Activated CD4-positive, alpha-beta memory T cell treated with anti-CD3 and anti-CD28 coated beads for 36 hours (primary cell): ENCODE measurements at places on chromosomes 4 and X.

DNA sequence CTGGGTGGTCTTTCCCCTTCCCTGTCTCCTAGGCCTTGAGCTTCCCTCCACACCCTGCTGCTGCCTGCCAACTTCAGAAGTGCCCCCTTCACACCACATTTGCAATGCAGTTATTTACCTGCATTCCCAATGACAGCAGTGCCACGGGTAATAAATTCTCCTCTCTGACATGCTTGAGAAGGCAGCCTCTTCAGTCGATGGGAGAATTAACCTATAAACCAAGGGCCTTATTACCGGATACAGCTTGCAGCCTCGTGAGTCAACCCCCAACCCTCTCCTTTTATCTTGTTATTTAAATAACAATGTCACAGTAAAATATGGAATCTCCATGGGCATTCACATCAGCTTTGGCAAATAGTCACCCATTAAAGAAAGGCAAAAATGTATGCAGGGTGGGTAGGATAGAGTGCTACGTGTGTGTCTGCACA lies 34.7 kb upstream of the LGI2 start:
- no peaks in the 10 kb centered on the region for H3K36me3 ChIP-seq
- DNase-seq, result no peak
- no peak overlapping the region for H3K27ac ChIP-seq
- no peak overlapping the region for H3K4me3 ChIP-seq
- peaks cover 13% of the 10 kb centered on the region for H3K27me3 ChIP-seq
- no peaks in the 10 kb centered on the region for H3K4me1 ChIP-seq

DNA sequence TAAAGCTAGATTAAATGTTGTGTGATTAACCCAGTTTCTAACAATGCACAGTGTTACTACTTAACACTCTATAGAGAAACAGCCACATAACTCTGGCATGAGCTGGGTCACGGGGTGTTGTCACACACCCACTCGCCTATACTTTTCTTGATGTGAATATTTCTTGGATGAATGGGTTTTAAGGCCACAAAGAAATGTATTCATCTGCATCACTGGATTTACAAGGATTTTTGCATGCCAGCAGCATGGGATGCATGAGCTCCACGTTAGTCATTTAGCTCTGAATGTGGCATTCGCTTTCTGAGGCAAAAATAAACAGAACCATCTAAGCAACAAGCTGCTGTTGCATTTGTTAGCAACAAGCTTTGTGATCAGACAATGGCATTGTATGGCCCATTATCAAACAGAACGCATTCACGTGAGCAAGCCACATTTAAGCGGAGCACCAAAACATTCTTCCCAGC lies 89.7 kb downstream of the LRP2BP start:
- H3K27me3 ChIP-seq, result no peaks in the 10 kb centered on the region
- no peak for DNase-seq
- H3K4me3 ChIP-seq, result no peak overlapping the region
- peaks cover 2% of the 10 kb centered on the region for H3K36me3 ChIP-seq
- no peak overlapping the region for H3K27ac ChIP-seq
- no peaks in the 10 kb centered on the region for H3K4me1 ChIP-seq

DNA sequence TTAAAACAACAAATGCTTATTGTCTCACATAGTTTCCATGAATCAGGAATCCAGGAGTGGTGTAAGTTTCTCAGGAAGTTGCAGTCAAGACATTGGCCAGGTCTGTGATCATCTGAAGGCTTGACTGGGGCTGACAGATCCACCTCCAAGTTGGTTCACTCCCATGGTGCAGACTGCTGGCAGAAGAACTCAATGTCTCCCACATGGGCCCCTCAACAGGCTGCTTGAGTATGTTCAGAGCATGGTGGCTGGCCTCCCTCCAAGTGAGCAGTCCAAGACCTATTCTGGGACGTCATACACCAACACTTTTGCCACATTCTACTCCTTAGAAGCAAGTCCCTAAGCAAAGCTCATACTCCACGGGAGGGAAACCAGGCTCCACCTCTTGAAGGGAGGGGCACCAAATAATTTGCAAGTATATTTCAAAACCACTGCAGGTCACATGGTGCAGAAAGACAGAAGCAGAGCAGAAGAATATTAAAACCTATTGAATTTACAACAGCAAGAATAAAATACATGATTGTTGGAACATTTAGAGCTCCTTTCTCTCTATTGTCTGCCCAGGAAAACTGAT lies 35.3 kb downstream of the LGI2 start:
- no peak overlapping the region for H3K4me3 ChIP-seq
- H3K27ac ChIP-seq, result no peak overlapping the region
- H3K4me1 ChIP-seq, result peaks cover 7% of the 10 kb centered on the region
- H3K27me3 ChIP-seq, result peaks cover 6% of the 10 kb centered on the region

- no peak for DNase-seq
- H3K27me3 ChIP-seq, result no peaks in the 10 kb centered on the region
- no peaks in the 10 kb centered on the region for H3K36me3 ChIP-seq
- H3K4me1 ChIP-seq, result no peaks in the 10 kb centered on the region
Observed at GRCh38 chr4:26719954-26720552, 136.2 kb downstream of the TBC1D19 start.

DNA sequence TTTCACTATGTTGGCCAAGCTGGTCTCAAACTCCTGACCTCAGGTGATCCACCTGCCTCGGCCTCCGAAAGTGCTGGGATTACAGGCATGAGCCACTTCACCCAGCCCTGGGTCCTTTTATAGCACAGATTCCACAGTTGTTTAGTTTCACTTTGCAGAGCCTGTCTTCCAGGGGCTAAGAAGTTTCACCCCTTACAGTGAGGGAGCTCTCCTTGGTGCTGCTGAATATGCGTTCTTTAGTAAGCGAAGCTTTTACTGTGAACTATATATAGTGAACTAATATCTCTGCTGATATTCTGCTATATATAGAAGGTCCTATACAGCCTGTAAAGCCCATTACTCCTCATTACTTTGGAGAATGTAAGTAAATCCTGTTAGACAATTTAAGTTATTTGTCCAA lies 4.2 kb downstream of the TCEAL6 start:
- no peak for DNase-seq
- H3K27me3 ChIP-seq, result peaks cover 18% of the 10 kb centered on the region
- H3K27ac ChIP-seq, result no peak overlapping the region
- H3K4me1 ChIP-seq, result peaks cover 2% of the 10 kb centered on the region

GRCh38 chr4:162706632-162707031 lies 460.1 kb downstream of the NAF1 start:
- H3K27ac ChIP-seq, result no peak overlapping the region
- no peak overlapping the region for H3K4me3 ChIP-seq
- no peak for DNase-seq
- H3K4me1 ChIP-seq, result no peaks in the 10 kb centered on the region
- H3K27me3 ChIP-seq, result no peaks in the 10 kb centered on the region

GRCh38 chr4:123024710-123025109 lies 102.3 kb upstream of the NUDT6 start:
- H3K27ac ChIP-seq, result no peak overlapping the region
- no peak for DNase-seq
- H3K36me3 ChIP-seq, result peaks cover 25% of the 10 kb centered on the region
- peaks cover 4% of the 10 kb centered on the region for H3K4me1 ChIP-seq

- H3K36me3 ChIP-seq, result peaks cover 11% of the 10 kb centered on the region
- H3K27me3 ChIP-seq, result no peaks in the 10 kb centered on the region
- DNase-seq, result no peak
- H3K4me1 ChIP-seq, result no peaks in the 10 kb centered on the region
- H3K27ac ChIP-seq, result no peak overlapping the region
Observed at GRCh38 chr4:1746919-1747602, 25.7 kb downstream of the TACC3 start.

DNA sequence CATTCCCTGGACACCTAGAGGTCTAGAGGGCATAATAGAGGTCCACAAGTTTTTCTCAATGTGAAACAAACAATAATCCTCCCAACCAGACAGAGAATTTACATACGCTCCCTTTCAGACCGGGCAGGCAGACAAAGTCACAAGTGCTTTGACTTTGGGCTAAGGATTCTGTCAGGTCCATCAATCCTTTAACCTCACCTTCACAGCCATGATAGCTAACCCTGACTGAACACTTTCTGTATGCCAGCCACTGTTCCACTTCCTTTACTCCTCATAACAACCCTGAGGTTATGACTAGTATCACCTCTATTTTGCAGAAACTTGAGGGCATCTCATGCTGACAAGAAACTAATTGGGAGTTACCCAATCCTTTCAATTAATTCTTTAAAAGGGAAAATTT lies 118.8 kb upstream of the AFF2 start:
- H3K4me1 ChIP-seq, result peaks cover 34% of the 10 kb centered on the region
- peak overlapping the region; percentile 64 for H3K4me3 ChIP-seq
- H3K36me3 ChIP-seq, result no peaks in the 10 kb centered on the region
- H3K27ac ChIP-seq, result peak overlapping the region; percentile 87

- no peak overlapping the region for H3K27ac ChIP-seq
- no peak overlapping the region for H3K4me3 ChIP-seq
- no peak for DNase-seq
- H3K4me1 ChIP-seq, result peaks cover 10% of the 10 kb centered on the region
- peaks cover 17% of the 10 kb centered on the region for H3K36me3 ChIP-seq
Observed at GRCh38 chr4:148184922-148185321, 257.3 kb downstream of the NR3C2 start.

- peaks cover 6% of the 10 kb centered on the region for H3K4me1 ChIP-seq
- H3K27ac ChIP-seq, result no peak overlapping the region
- no peak overlapping the region for H3K4me3 ChIP-seq
- H3K36me3 ChIP-seq, result peaks cover 28% of the 10 kb centered on the region
- no peaks in the 10 kb centered on the region for H3K27me3 ChIP-seq
Observed at GRCh38 chr4:39850727-39851126, 127.0 kb downstream of the PDS5A start.

GRCh38 chr4:93776386-93777080 lies 52.0 kb upstream of the ATOH1 start:
- H3K27ac ChIP-seq, result no peak overlapping the region
- H3K27me3 ChIP-seq, result peaks cover 2% of the 10 kb centered on the region
- H3K4me3 ChIP-seq, result no peak overlapping the region
- no peaks in the 10 kb centered on the region for H3K4me1 ChIP-seq
- no peaks in the 10 kb centered on the region for H3K36me3 ChIP-seq
- no peak for DNase-seq

- H3K4me1 ChIP-seq, result peaks cover 15% of the 10 kb centered on the region
- DNase-seq, result peak; percentile 36
- no peaks in the 10 kb centered on the region for H3K36me3 ChIP-seq
- no peak overlapping the region for H3K4me3 ChIP-seq
Observed at GRCh38 chr4:6333301-6334202, 63.9 kb downstream of the WFS1 start.

GRCh38 chrX:148069759-148070503 lies 88.8 kb downstream of the FMR1NB start:
- no peaks in the 10 kb centered on the region for H3K36me3 ChIP-seq
- no peak for DNase-seq
- no peak overlapping the region for H3K4me3 ChIP-seq
- H3K4me1 ChIP-seq, result no peaks in the 10 kb centered on the region
- no peak overlapping the region for H3K27ac ChIP-seq

DNA sequence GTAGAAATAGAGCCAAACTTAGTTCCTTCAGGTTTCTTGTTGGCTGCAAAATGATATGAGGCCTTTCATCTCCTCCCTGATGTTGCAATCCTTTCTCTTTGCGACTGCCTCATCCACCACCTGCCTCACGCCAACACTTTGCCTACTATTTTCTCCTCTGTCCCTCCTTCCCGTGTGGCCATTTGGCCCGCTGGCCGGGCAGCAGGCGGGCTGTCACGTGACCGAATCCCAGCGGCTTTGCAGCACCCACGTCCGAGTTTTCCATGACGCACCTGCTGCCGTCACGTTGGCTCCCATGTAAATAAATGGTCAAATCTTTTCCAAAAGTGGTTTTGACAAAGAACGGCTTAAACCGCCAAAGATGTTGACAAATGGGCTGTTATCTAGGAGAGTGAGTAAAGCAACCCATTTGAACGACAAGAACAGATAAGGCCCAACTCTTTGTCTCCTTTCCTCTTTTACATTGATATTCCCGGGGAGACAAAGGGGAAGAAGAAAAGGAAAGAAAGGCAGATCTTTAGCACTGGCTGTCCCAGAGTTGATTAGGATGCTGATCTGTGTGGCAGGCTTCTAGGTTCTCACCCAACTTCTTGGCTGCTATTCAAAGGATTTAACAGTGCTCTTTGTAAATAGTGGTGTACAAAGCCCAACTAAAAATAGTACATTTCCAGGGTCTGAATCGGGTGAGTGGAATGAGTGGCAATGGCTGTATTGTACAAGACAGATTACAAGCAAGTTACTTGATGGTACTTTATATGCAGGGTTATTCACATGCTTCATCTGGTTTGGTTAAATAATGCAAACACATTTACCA lies 174.2 kb upstream of the JADE1 start:
- no peaks in the 10 kb centered on the region for H3K27me3 ChIP-seq
- H3K4me3 ChIP-seq, result no peak overlapping the region
- H3K27ac ChIP-seq, result no peak overlapping the region
- no peaks in the 10 kb centered on the region for H3K36me3 ChIP-seq
- H3K4me1 ChIP-seq, result no peaks in the 10 kb centered on the region

DNA sequence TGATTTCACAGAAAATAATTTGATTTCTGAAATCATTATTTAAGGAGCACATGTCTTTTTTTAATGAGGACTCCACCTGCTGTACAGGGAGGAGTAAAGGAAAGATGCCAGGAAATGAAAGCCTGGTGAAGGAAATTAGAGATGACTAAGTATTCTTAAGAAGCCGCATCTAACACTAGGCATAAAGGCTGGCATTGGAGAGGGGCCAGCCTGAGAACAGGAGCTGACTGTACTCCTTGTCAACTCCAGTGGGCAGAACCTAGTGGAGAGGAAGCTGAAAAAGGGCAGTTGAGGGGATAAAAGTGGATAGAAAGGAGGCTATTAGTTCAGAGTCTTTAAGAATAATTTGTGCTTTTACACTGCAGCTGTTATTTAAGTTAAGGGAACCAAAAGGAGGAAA lies 393.0 kb downstream of the PPP1R2C start:
- DNase-seq, result no peak
- H3K36me3 ChIP-seq, result no peaks in the 10 kb centered on the region
- H3K4me1 ChIP-seq, result peaks cover 3% of the 10 kb centered on the region

DNA sequence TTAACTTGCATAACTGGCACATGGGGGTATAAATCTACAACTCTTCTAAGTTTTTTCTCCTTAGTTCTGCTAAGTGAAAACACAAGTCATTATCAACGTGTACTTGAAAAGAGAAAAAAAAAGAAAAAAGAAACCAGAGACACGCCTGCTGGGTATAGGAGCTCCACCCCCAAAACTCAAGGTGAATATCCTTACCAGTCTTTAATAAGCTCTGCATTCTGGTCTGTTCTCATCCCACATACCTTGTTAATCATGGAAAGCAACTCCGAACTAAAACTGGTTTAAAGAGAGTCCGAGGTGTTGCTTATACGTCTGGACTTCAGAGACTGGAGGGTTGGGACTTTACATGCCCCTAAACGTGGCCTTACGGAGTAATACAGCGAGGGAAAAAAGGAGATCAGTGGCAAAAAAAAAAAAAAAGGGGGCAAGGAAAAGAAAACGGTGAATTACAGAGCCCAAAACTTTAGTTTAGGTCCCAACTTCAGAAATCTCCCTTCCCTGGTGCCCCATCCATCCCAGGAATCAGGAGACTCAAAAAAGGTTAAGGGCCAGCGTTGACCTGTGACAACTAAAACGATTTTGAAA lies 1.0 kb downstream of the PGRMC2 start:
- H3K27me3 ChIP-seq, result no peaks in the 10 kb centered on the region

GRCh38 chr4:79650794-79651431 lies 242.9 kb upstream of the GK2 start:
- DNase-seq, result no peak
- H3K4me3 ChIP-seq, result no peak overlapping the region
- H3K4me1 ChIP-seq, result peaks cover 4% of the 10 kb centered on the region
- H3K36me3 ChIP-seq, result no peaks in the 10 kb centered on the region
- H3K27ac ChIP-seq, result no peak overlapping the region
